ENCODE measurements at places on chromosomes 4 and X.

DNA sequence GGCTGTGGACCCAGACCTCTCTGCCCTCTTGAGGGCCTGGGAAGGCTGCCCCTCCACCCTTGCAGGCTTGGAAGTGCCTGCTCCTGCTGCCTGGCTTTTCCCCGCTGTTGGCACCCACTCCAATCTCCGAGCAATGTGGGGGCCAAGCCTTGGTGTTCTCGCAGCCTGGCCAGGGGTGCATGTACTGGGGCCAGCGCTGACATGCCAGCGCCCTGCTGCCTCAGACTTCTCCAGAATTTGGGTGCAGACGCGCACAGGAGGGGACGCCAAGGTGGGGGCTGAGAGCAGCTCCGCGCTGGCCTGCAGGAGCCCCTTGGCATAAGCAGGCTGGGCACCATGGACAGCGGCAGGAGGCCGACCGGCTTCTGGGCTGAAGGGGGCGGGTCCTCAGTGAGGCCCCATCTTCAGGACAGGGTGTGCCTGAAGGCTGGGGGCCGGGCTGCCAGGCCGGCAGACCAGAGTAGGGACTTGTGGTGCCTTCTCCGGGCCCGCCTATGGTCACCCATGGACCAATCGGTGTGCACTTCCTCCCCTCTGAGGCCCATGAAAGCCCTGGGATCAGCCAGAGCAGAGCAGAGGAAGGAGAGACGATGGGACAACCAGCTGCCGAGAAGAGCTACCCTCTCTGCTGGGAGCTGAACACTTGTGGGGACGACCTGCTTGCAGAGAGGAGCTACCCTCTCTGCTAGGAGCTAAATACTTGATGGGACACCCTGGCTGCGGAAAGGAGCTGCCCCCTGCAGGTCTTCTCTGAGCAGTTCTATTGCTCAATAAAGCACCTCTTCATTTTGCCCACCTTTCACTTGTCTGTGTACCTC, 118.3 kb downstream of the DNAAF6 start:
- DNase-seq, result no peak

- DNase-seq, result no peak
Measured at GRCh38 chr4:145481942-145482208, 222 bp downstream of the SMAD1 start.

DNA sequence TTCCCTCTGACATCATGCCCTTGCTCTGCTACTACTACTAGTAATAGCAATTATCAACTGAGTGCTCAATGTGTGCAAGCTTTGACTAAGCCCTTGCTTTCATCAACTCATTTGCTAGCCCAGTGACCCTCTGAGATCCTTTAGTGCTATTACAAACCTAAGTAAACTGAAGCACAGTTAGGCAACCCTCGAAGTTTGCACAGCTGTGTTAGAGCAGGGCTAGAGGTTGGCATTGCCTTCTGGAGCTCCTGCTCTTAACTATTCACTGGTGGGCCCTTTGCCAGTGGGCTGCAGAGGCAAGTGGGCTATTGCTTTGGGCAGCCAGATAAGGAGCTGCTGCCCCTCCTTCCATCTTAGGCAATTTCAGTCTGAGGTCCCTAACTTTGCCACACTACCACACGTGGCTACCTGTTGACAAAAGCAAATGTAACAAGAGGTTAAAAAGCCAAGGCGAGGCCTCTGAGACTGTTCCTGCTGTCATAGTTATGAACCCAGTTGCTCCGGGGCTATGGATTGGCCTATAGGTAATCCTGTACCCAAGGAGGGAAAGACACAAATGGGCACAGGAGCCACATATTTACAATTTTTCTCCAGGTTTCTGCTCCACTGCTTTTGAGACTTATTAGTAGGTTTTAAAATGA, 41.5 kb upstream of the ANKRD50 start:
- DNase-seq, result no peak

DNA sequence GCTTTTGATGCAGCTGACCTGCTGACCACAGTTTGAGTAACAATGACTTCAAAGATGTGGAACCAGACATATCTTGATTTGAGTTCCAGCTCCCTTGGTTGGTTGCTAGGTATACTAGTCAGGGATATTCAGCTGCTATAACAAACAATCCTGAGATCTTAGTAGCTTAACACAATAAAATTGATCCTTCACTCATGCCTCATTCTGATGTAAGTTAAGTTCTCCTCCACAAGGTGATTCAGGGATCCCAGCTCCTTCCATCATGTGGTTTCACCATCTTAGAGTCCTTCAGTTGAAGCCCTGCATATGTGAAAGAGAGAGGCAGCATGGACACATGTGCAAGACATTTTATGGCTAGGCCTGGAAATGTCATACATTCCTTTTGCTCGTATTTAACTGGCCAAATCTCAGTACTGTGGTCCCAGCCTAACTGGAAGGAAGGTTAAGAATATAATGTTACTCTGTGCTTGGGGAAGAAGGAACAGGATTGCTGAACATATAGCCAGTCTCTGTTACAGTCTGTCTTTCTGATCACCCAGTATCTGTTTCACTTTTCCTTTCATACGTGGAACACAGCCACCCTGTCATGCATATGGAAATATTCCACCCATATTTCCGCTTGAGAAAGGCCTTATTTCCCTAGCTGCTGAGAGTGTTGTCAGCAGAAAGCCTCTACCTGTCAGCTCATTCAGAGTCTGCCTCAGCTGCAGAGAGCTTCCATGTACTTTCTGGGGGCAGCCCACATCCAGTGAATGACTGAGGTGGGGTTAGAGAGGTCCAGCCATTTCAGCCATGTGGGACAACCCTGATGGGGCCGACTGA, 7.1 kb downstream of the SMIM9 start:
- no peak for DNase-seq

DNA sequence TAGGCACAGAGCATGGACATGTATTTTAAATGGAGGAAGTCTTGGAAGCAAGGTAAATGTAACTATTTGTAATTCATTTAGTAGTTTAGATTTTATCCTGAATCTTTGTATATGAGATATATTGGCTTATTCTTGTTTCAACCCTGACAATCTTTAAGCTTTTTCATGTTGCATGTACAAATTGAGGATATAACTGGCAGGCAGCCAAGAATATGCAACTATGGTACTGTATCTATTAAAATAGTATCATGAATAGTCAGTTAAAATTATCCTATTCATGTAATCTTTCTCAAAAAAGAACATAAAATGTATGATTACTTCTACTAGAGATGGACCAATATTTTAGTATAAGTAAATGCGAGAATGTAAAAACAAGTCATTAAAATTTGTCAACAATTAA, 1141.5 kb downstream of the PCDH18 start:
- DNase-seq, result no peak

DNA sequence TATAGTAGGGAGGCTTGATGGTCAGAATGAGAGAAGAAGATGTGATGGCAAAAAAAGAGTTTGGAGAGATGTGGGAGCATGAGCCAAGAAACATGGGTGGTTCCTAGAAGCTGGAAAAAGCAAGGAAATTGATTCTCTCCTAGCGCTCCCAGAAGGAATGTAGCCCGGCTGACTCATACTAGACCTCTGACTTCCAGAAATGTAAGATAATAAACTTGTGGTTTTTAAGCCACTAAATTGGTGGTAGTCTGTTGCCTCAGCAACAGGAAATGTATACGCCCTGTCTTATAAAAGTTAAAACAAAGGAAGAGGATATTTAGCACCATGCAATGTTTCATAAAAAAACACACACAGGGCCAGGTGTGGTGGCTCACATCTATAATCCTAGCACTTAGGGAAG, 182.7 kb upstream of the PCDH7 start:
- DNase-seq, result no peak

DNA sequence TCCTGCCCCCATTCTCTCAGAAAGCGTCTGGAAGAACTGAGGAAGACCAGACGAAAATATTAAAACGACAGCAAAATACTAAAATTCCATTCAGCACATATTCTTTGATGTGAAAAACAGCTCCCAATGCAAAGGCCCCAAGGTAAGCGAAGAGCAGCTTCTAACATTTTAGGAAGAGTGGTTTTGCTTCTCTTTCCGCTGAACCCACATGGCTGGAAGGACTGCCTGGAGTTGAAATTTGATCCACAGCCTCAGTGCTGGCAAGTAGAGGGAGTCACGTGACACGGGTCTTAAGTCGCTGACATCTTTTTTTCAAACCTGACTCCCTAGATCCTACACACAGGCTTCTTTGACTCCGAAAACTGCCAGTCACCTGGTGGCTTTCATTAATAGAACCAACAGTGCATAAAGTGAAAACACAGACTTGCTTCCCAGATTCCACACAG, at the start of gene FAM13A:
FAM13A (minus strand) TSS at position 233 of the 446 bp plus-strand sequence; CDS start at position 12, 221 bp downstream.
- DNase-seq, result no peak

DNA sequence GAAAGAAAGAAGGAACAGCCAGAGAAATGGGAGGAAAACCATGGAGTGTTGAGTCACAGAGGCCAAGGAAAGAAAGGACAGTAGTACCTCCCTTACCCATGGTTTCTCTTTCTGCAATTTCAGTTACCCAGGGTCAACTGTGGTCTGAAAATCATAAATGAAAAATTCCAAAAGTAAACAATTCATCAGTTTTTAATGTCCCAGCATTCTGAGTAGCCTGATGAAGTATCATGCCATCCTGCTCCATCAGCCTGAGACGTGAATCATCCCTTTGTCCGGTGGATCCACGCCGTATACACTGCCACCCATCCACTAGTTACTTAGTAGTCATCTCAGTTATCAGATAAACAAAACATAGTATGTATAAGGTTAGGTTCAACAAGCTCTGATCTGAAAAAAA, 114.2 kb downstream of the COMMD8 start:
- DNase-seq, result no peak

GRCh38 chr4:83138946-83139345, 24.4 kb upstream of the PLAC8 start:
- no peak for DNase-seq

- DNase-seq, result no peak
Measured at GRCh38 chr4:164828955-164829354, 48.0 kb upstream of the APELA start.

- no peak for DNase-seq
Measured at GRCh38 chrX:133676344-133677122, 261.2 kb upstream of the GPC4 start.

DNA sequence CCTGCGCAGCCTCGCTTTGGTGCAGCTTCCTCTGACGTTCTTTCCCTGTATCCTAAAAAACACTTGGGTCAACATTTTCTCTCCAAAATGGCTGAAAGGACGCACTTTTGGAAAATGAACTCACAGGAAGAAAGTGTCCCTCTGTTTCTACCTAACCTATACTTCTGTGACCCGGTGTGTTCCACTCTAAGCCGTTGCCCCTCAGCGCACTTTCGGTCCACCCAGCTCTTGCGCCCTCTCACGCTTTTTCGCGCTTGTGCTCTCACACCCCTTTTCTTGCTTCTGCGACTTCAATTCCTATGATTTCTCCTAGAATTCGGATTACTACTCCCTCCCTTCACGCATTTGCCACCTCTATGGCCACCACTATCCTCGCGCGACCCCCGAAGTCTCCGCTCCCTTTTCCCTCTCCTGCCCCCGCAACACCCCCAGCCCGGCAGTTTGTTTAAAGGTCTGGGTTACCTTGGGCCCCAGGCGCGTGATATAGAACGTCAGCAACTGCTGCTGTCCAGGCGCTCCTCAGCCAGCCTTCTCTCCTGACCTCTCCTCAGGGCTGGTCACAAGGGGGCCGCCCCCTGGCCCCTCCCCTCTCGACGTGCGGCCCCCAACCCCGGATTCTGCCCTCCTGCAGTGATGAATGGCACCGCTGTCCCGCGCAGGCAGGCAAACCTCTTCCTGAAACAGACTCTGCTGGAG, at the start of gene USP51:
USP51 (minus strand) TSS at position 535 of the 696 bp plus-strand sequence. CDS start 909 bp downstream, outside the sequence.
- no peak for DNase-seq

- DNase-seq, result no peak
Measured at GRCh38 chr4:63361628-63362027, 1047.6 kb downstream of the TECRL start.

DNA sequence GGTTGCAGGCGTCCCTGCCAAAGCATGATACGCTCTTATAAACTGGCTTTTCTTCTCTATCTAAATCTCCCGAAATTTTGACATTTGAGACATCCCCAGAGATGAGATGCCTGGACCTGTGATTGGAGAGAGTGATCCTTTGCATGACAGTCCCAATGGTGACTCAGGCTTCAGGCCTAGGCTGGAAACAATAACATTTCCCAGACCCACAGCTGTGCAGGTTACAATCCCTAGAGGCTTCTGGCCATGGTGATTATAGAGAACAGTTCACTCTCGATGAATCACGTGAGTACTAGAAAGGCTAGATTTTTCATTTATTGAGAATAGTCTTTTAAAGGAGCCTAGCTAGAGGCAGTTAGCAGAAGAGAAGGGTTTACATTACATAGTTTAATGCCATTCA, 75.9 kb downstream of the SPATA18 start:
- no peak for DNase-seq

GRCh38 chr4:108270466-108271450, 102.0 kb upstream of the LEF1 start:
- no peak for DNase-seq

DNA sequence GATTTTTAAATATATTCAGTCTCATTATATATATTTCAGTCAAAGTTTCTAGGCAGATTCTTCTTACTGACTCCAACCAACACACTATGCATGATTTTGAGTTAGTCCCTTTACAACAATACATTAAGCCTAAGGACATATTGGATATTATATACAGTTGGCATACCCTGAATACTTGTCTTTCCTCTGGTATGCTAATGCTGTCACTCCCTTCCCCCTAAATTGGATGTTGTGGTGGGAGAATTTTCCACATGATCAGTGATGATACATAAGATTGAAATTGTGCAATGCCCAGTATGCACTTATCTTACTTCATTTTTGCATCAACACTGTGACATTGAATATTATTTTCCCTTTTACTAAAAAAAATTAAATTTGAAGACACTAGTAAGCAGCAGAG, 935.2 kb downstream of the PCDH7 start:
- DNase-seq, result no peak

DNA sequence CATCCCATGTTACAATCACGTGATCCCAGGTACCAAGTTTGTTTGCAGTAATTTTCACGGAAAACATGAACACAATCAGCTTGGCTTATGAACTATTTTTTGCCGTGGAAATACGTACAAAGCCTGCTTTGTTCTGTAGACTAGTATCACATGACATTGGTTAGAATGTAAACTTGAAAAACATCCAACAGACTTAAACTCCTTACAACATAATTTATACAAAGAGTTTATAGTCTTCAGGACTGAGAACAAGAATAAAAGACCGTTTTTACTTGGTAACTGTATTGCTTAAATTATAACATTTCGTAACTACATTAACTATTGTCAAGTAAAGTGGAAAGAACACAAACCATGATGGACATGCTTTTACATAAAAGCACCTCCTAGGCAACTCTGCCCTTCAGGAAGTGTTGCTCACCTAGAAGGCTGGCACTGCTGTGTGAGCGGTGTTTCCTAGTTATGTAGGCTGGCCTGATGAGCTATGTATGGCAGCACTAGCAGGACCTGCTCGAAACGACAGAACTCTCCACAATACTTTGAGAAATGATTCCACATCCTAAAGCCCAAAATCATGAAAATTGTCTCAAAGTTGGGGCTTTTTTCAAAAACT, 41.8 kb upstream of the WDR1 start:
- no peak for DNase-seq

DNA sequence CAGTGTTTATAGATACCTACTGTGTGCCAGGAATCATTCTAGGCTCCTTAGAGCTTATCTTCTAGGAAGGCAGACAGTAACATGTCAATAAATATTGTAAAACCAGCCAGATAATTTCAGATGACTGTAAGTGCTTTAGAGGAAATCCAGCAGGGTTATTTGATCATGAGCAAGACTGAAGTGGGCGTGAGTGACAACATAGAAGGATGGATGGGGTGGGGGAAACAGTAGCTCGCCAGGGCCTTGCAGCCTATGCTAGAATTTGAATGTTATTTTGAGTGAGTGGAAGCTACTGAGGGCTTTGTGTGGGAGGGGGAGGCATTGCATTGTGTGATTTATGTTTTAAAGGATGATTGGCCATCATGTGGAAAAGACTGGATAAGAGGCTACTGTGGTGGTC, 6.7 kb downstream of the SRD5A3 start:
- DNase-seq, result no peak

- DNase-seq, result no peak
Measured at GRCh38 chr4:143225167-143225566, 40.5 kb downstream of the USP38 start.
